ENCODE measurements at places on chromosomes 7 and 10.

GRCh38 chr7:70177166-70177565 lies 578.9 kb downstream of the AUTS2 start:
- no peak for DNase-seq

DNA sequence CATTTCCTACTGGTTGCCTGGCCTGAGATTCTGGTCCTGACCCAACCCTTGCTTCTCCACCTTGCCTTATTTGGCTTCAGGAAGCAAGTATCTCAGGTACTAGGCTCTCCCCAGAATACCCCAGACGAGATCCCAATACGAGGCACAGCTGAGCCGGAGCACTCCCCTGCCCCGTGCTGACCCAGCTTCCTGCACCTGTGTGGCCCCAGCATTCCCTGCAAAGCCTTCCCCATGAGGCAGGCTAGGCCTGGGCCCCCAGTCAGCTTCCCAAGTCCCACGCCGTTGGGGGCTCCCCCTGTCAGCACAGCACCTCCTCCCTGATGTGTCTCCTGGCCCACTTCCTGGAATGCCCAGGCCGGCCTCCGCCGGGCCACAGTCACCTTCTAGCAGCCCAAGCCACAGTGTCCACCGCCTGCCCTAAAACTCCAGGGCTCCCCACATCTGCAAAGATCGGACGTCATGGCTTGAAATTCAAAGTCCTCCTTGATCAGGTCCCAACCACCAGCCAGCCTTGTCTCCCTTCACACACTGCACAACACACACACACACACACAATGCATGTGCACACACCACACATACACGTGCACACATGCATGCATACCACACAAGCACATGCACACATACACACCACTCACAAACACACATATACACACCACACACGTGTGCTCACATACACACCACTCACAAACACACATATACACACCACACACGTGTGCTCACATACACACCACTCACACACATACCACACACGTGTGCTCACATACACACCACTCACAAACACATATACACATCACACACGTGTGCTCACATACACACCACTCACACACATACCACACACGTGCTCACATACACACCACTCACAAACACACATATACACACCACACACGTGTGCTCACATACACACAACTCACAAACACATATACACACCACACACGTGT lies 78.9 kb upstream of the FOXK1 start:
- no peak for DNase-seq

- DNase-seq: no peak
Observed at GRCh38 chr7:20158684-20159083, 58.5 kb downstream of the MACC1 start.

DNA sequence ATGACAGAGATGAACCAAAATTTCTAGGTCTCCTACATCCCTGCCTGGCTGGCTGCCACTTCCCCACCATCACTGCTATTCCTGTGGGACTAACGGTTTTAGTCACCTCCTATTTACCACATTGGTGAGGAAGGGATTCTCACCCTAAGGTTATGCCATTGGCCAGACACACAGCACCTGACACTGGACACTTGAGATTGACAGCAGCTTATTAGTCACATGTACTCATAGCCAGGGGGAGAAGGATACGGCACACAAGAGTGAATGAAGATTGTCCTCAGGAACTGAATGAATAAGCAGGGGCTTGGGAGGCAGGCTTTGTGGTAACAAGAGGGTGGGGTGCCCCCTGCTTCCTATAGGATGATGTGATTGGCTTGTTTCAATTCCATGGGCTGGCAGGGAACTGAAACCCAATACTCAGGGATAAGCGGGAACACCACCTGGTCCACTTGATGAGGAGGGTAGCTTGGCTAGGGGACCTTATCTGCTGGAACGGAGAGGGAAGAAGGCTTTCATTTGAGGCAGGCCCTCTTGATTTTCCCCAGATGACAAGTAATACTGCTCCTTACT lies 99.0 kb downstream of the SPAG6 start:
- no peak for DNase-seq

- peak; percentile 32 for DNase-seq
Observed at GRCh38 chr7:194252-195009, 2.1 kb downstream of the FAM20C start.

GRCh38 chr10:125057158-125058001 lies 103.0 kb downstream of the CTBP2 start:
- DNase-seq: no peak

- DNase-seq: no peak
Observed at GRCh38 chr10:72219235-72219814, 3.2 kb upstream of the ASCC1 start.

DNA sequence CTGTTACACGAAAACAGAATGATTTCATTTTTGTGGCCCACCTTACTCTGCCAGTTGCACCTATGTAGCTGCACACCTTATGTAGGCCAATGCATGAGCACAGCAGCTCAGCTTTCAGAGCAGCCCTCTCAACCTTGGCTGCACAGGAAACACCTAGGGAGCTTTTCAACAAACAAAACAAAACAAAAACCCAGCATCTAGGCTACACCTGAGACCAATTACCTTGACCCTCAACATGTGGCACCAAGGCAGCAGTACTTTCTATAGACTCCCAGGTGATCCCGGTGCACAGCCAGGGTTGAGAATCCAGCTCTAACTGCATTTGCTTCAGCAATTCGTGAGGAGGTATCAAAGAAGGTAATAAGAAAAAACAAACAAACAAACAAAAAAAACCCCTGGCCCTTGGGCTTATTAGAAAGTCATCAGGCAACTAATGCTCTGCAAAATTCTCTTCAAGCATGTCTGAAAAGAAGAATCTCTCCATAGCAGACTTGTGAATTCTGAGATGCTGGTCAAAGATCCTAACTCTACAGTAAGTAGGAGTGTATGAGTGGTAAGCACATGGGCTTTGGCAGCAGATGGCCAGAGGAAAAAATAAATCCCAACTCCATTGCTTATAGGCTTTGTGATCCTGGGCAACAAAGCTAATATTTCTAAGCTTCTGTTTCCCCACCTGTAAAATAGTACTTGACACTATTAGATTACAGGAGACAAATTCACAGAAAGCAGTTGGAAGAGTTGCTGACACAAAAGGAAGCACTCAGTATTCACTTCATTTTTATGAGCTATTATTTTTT lies 113.4 kb upstream of the NOBOX start:
- DNase-seq: no peak

GRCh38 chr10:115022733-115023132 lies 70.4 kb upstream of the ATRNL1 start:
- no peak for DNase-seq

GRCh38 chr7:23600236-23600635 lies 3.1 kb downstream of the CCDC126 start:
- DNase-seq: no peak

- DNase-seq: no peak
Observed at GRCh38 chr7:48316768-48317167, 145.5 kb downstream of the ABCA13 start.

GRCh38 chr10:876438-876837 lies 55.1 kb downstream of the LARP4B start:
- DNase-seq: no peak

GRCh38 chr10:58502956-58503355 lies 9.7 kb upstream of the BICC1 start:
- no peak for DNase-seq

- DNase-seq: no peak
Observed at GRCh38 chr10:47055386-47056246, 144.4 kb downstream of the PTPN20 start.

DNA sequence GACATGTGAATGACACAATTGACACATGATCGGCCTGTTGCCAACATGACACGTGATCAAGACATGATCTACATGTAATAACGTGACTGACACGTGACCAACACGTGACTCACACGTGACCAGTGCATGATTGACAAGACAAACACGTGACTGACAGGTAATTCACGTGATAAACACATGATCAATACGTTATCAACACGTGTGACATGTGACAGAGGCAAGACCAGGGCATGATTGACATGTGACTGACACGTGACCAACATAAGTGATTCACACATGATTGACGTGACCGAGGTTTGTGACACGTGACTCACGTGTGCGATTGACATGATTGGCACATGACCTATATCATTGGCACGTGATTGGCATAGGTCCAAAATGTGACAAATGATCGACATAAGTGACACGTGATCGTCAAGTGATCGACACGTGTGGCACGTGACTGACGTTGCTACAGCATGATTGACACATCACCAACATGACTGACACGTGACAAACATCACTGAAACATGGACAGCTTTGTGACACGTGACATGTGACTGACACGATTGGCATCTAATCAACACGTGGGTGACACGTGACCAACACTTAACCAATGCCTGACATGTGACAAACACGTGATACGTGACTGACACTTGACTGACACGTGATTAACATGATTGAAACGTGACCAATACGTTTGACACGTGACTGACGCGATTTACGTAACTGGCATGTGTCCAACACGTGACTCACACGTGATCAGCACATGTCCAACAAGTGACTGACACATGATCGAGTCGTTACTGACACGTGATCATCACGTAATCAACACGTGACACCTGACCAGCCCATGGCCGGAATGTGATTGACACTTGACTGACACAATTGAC lies 23.0 kb downstream of the CRPPA start:
- no peak for DNase-seq

GRCh38 chr10:12549297-12549696 lies 199.9 kb downstream of the CAMK1D start:
- DNase-seq: no peak

GRCh38 chr7:108311446-108312168 lies 144.6 kb downstream of the NRCAM start:
- DNase-seq: no peak

DNA sequence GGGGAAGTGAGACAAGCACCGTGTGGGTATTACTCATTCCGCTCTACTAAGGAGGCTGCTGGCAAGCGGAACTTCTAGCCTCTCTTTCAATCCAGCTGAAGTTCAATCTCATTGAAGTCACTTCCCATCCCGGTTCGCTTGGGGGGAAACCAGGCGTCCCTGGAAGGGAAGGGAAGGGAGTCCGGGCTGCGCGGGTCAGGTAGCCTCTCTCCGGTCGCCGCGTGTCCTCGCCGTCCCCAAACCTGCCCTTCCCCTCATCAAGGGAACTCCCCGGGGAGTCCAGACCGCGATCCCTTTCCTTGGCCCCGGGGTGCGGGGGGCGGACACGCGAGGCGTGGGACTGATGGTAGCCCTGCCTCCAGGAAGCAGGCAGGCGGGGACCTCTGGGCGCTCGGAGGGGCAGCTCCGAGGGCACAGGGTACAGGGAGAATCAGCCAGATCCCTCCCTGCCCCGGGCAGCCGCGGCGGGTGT lies 598 bp upstream of the ZEB1 start:
- peak; percentile 41 for DNase-seq

GRCh38 chr10:15314482-15315045 lies 56.5 kb downstream of the FAM171A1 start:
- peak; percentile 58 for DNase-seq

GRCh38 chr7:7254908-7255307 lies 72.6 kb downstream of the C1GALT1 start:
- no peak for DNase-seq

DNA sequence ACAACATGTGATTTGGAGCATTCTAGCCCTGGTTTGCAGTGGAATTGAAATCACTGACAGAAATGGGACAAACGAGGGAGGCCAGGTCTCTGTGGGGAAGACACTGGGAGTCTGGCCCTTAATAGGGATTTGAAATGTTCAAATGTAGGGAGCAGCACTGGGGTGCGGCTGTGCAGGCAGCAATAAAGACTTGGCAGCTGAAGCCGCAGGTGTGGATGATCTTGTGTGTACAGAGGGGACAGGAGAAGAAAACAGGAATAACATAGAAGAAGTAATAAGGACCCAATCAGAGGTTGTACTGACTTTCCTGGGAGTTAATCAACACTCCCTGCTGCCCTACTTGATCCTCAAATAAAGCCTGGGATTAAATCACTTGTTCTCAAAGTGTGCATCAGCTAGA lies 127.6 kb upstream of the PTN start:
- no peak for DNase-seq

DNA sequence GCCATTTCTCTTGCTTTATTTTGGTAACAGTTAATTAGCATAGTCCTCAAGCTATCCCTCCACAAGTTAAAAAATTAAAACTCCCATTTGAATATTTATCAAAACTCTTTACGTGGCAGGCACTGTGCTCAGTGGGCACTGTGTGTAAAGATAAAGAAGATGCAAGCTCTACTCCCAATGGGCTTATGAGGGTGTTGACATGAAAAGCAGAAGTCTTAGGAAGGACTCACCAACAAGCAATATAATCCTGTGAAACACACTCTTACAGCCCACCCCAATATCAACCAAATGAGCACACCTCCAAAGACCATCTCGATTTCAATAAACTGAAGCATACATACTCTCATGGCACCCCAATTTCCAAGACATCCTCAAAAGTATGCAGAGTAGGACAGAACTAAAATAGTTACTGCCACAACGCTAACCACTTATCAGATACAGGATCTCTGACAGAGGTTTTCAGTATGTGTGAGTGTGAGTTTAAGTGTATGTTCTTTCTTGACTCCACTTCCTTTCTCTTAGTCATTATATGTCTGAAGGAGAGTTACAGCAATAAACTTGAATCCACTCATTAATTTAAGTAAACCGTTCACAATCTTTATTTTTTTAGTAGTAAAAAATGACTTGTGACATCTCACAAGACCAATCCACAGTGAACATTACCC lies 120.0 kb downstream of the PDE1C start:
- DNase-seq: no peak

DNA sequence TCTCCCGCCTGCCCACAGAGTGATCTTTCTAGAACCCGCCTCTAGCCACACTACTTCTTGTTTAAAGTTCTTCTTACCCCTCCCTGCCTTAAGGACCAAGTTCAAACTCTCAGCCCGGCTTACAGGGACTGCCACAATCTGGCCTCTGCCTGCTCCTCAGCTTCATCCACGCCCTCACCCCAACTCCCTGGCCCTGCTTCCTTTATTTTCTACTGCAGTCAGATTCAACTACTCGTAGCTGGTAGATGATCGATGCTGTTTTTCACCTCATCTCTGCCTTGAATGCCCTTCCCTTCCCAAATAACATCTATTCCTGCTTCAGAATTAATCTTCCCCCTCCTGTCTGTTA lies 508.5 kb downstream of the RPS24 start:
- DNase-seq: no peak

DNA sequence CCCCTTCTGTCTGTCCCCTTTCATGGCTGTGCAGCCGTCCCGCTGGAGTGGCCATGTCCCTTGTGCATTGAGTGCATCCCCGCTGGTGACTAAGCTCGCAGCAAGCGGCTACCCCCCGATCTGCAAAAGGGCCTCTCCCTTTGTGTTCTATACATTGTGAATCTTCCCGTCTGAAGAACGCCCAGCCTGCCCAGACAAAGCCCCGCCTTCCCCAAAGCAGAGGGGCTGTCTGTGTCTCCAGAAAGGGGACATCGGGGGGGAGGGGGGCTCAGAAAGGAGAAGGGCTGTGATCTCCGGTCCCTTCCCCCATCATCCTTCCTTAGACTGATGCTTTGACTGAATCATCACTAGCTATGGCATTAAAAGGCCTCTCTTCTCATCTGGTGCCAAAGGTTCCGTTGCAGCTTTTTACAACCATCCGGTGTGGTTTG lies 11.9 kb downstream of the NPTX2 start:
- DNase-seq: no peak

- no peak for DNase-seq
Observed at GRCh38 chr10:74255214-74255613, 104.2 kb downstream of the ADK start.
